Renal cortical epithelial cell (primary cell): ENCODE measurements at places on chromosomes 7 and 10.

DNA sequence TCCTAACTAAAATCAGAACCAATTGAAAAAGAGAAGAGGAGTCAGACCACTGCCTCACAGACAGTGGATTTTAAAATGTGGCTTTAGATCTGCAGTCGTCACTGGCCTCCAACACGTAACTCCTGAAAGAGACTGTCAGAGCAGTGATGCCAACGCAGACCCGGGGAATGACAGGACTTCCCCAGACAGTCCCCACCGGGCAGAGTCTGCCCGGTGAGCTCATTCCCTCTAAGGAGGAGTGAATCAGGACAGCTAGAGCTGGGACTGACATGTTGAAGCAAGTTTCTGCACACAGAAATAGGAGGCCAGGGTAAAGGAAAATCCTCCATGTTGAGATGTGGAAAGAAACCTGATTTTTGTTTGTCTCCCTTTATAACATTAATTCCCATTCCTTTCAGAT, 105.0 kb downstream of the TES start:
- DNase-seq: peak; percentile 33

DNA sequence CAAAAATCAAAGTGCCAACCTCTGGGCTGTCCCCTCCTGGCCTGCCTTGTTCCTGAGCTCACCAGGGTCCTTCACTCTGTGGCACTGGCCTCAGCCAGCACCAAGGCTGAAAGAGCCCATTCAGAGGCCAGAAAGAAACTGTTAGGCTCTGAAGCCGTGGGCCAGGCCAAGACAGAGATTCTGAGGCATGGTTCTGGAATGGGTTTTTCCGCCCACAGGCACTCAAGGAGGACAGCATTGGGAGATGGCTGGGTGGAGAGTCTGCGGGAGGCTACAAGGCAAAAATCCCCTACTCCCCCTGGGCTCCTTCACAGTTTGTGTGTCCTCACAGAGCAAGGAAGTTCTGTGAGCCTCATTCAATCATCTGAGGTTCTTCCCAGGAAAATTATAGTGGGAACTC, 31.7 kb downstream of the GRIFIN start:
- no peak for DNase-seq

GRCh38 chr10:60974463-60975149, 30.6 kb upstream of the RHOBTB1 start:
- DNase-seq: peak; percentile 39

DNA sequence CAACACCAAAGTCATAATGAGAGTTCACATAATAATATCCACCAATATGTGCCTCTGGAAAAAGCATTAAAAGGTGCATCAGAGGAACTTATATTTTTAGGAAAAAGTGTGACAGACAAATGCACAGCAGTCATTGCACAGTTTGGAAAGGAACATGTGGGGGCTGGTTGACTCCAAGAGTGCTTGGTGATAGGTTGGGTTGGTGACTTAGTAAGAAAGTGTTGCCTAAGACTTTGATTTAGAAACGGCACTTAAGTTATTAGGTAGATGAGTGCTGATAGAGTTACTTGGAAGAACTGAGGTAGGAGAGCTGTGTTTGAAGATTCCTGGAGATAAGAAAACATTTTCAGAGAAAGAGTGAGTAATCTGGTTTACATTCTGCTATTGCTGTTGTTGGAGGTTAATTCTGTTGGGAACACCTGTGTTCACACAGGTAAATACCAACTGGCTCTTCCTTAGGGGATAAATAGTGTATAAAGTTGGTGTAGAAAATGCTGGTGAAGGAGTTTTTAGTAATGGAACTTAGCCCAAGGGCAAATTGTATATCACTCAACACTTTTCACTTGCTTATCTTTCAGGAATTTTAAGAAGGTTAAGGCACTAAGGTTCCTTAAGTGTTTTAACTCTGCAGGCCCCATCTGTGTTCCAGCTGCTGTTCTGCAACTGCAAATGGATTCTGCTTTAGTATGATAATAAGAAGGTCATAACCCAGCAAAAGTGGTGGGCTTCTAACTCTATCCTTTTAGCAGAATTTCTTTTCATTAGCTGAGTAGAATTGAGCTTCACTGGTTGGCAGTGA, 196.1 kb downstream of the NSUN6 start:
- DNase-seq: no peak

DNA sequence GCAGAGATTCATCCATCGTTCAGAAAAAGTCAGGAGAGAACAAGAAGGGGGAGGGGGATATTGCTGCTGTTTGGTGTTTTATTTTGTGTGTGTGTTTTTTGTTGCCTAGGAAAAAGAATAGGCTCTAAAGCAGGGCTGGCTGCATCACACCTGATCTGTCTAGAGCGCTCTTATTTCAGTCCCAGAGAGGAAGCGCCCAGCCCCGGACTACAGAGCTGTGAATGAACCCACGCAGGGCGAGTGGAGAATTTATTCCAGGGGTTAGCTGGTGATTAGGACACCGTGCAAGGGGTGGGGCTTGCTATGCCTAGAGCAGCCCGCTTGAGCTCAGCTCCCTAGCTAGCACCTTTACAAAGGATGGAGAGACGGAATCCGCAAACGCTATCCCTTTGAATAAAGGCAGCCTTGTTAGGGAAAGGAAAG, 621 bp upstream of the FAM13C start:
- DNase-seq: peak; percentile 68

DNA sequence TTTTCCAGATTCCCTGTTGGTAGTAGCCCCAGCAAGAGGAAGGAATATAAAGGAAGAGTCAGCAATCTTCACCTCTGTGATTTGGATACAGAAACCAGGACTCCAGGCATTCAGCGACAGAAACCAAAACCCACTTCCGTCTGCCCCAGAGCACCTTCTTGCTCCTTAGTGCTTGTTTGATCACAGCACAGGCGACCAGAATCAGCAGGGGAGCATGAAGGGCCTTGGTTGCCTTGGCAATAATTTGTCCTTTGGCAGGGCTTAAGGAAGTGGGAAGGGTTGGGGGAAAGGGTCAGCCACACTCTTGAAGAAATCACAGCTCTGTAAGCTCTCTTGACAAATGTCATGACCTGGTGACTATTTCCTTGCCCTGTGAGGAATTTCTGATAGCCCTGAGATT, 379.6 kb downstream of the OTUD1 start:
- no peak for DNase-seq

GRCh38 chr10:122113945-122114747, 125.2 kb downstream of the TACC2 start:
- no peak for DNase-seq

- DNase-seq: no peak
Observed at GRCh38 chr7:91270372-91270771, 6.1 kb downstream of the FZD1 start.

DNA sequence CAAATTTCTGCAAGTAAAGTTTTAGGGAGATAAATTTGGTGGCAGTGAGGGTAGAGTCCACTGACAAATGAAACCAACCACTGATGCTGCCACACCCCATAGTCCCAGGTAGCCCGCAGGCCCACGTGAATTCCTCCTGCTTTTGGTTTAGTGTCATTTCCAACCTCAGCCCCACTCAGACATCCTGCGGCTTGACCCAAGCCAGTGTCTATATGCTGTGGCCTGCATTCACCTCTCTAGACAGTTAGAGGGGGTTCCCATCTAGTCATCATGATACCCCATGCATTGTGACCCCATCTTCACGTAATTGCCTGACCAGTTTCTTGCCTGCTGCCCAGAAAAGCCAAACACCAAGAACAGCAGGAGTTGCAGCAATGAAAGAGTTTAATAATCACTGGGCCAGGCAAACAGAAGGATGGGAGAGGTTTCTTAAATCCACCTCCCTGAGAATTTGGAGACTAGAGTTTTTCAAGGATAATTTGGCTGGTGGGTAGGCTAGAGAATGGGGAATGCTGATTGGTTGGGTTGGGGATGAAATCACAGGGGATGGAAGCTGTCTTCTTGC, 332.0 kb upstream of the GALNT17 start:
- no peak for DNase-seq

DNA sequence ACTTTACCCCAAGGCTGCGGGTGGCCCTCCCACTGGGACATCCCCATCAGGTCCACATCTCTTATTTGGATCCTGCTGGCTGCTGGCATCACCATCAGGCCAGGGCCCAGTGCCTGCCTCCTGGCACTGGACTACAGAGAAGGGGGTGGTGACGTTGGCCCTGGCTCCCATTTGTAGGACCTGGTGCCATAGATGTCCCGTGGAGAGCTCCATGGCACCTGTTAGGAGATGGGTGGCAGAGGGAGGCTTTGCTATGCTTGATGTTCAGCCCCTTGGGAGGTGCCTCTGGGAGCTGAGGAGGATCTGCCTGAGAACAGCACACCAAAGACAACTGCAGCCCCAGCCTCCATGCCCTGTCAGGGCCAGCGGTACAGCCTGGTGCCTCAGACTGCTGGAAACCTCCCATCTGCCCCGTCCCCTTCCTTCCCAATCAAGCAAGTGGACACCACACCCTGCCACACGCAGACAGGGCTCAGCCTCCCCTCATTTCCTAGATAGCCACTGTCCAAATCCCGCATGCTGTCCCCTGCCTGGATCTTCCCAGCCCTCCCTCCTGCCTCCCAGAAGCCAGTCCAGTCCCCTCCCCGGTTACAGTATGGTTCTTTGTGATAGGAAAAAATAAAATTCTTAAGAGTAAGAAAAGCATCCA, 230.0 kb upstream of the GRB10 start:
- DNase-seq: no peak

GRCh38 chr10:98307916-98308541, 40.0 kb upstream of the LOXL4 start:
- peak; percentile 44 for DNase-seq

DNA sequence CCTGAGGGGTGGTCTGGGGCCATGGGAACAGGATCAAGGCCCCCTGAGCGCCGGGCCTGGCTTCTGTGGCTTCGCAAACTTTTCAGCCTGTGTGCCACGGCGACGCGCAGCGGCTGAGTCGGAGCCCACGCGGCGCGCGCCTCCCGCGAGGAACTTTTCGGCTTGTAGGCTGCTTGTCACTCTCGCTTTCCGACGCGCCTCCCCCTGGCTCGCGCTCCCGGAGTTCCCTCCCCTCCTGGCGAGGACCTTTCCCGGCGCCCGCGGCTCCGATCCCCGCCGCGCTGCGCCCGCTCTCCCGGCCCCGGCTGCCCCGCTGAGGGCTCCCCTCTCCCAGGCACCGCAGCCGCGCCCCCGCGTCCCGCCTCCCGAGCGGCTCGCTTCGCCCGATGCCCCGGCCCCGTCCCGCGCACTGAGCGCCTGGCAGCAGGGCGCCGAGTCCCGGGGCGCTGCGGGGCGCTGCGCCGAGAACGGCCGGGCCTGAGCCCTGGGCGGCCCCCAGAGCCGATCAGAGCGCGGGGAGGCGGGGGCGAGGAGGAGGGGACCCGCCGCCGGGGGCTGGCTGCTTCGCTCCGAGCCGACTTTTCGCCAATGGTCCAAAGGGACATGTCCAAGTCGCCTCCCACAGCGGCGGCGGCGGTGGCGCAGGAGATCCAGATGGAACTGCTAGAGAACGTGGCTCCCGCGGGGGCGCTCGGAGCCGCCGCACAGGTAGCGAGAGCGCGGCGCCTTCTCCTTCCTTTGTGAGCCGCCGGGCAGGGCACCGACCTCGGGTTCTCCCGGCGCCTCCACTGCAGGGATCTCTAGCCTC, at the start of gene CACNB2:
TSS of gene CACNB2 (plus strand) at position 276 of the 808 bp plus-strand sequence.
- no peak for DNase-seq

DNA sequence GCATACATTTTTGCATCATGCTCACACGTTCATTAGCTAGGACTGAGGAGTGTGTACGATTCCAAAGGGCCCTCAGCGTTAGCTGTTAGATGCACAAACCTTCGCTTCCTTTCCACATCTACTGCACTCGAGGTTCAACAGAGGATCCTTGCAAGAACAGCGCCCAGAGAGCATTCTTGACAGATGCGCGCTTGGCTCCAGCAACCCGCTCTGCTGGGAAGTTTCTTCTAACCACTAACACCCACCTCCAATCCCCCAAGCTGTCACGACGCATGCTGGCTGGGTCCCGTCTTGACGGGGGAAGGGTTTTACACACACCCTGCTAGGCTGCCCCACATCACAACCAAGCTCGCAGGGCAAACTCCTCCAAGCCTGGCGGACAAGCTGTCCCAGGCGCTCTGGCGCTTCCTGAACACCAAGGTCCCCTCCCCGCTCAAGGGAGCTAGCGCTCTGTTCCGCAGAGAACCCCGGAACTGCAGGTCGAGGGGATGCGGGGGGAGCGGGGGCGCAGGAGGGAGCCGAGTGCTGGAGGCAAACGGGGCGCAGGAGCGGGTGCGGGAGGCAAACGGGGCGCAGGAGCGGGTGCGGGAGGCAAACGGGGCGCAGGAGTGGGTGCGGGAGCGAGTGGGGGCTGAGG, 653 bp upstream of the ADRB1 start:
- DNase-seq: no peak

GRCh38 chr10:1754506-1755153, 17.3 kb upstream of the ADARB2 start:
- DNase-seq: no peak

- no peak for DNase-seq
Observed at GRCh38 chr10:11882646-11883375, 59.7 kb downstream of the PROSER2 start.

DNA sequence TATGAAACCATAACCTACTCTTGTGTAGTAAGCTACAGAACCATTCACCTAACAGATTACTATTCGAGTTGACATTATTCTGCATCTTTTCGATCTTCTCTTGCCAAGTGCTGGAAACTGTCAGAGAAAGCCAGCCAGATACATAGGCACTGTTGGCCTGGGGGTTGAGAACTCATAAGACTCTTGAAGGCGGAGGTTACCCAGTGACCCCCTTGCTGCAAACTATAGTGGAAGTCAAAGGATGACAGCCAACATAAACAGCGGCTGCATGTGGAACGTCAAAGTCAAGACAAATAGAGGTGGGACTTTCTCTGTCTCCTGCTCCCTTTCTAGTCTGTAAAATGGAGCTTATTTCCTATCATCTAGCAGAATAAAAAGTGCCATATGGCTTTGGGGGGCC, 394.2 kb downstream of the LRMDA start:
- DNase-seq: no peak

GRCh38 chr10:106499448-106499847, 665.1 kb downstream of the SORCS1 start:
- no peak for DNase-seq

- DNase-seq: peak; percentile 72
Observed at GRCh38 chr7:115678086-115678982, 352.2 kb downstream of the TFEC start.

DNA sequence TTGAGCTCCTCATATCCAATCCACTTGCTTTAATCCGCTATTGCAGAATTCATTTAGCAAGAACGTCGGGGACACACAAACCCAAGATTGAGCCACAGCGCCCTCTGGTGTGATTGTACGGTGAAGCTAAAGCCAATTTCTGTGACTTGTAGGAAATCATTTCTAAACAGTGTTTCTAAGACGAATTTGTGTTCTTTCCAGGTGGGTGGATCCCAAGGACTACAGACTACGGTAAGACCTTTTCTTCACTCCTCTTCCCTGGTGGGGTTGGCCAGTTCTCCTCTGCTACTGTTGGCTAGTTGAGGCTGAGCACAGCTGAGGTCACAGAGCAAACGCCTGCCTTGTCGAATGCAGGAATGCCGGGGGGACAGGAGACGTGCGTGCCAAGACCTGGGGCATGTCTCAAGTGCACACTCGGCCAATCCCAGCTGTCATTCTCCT, 5.2 kb downstream of the DMBT1 start:
- DNase-seq: peak; percentile 81
